ENCODE measurements at places on chromosomes 3 and 15.

DNA sequence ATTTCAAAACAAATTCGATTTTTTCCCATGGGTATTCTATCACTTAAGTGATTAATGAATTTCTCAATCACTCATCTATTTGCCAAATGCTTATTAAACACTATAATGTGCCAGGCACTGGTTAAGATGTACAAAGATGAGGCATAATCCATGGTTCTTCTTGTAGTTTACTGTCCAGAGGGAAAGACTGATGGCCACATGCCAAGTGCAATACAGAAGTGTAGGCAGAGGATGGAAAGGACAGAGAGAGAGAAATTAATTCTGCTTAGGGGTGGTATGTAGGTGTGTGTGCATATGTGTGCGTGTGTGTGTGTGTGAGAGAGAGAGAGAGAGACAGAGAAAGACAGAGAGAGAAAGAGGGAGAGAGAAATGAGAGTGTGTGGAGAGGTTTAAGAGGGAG lies 120.8 kb upstream of the CCNL1 start:
- DNase-seq: no peak

GRCh38 chr3:194313560-194314387 lies 37.4 kb downstream of the CPN2 start:
- DNase-seq: no peak

DNA sequence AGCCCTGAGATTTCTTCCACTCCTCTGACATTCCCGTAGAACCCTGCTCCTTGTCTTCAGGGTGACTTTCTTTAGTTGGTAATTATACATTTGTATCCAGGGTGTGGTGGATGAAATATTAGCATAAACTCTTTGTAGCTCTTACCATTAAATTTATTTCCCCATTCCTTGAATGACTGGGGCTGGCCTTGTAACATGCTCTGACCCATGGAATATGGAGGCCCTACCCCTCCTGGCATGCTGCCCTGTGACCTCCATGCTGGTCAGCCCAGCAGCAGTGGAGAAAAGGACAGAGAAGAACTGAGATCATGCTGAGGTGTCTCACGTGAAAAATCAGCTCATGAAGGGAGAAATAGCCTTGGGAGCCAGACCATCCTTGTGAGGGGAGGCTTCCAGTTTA lies 96.1 kb upstream of the PROK2 start:
- no peak for DNase-seq

GRCh38 chr3:77320514-77320913 lies 280.6 kb downstream of the ROBO2 start:
- peak; percentile 21 for DNase-seq

- DNase-seq: peak; percentile 50
Observed at GRCh38 chr3:149589332-149589731, 68.5 kb downstream of the WWTR1 start.

- DNase-seq: no peak
Observed at GRCh38 chr15:77436822-77437221, 16.1 kb downstream of the HMG20A start.

DNA sequence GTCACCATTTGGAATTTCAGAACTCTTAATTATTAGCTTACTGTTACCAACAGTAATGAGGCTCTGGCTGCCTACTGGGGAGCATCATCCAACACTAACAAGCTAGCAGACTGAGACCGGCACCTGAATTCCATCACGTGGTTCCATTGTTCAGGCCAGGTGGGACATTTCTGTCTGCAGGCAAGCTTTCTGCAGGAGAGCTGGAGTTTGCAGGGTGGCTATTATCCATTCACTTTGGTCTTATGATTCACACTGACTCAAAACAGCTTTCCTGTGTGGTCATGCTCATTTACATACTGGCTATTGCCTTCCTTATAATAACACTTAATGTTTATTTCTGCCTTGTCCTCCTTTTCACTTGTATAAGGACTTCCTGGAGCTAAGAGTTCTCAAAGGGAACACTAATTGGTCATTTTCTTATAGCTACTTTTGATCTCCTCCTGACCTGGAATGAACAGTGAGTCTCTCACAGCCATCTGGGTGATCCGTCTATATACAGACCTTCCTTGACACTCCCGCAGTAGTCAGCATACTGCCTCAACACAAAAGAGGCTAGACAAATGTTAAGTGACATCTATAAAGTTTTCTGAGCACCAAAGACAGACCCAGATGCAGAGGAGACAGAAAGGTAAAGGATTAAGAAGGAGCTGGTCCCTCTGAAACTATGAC lies 695.4 kb downstream of the FHIT start:
- DNase-seq: peak; percentile 48

GRCh38 chr3:28917895-28918475 lies 362.9 kb upstream of the RBMS3 start:
- DNase-seq: no peak

DNA sequence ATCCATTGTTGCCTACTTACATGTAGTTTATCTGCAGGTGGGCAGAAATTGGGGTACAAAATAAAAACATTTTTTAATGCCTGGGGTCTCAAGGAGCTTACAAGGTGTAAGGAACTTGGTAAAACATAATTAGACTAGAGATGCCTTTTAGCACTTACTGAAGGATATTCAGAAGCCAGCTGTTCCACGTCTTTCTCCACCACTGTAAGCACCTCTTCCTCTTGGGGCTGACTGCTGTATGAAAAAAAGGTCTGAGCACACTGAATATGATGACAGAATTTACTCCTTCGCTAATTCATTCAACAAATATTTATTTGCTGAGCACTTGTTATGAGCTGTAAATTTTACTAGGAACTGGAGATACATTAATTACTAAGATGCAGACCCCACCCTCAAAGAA lies 539.1 kb downstream of the UNC13C start:
- no peak for DNase-seq

GRCh38 chr3:191253089-191253799 lies 54.2 kb downstream of the OSTN start:
- no peak for DNase-seq

GRCh38 chr3:191383124-191383523 lies 52.8 kb upstream of the UTS2B start:
- peak; percentile 9 for DNase-seq

DNA sequence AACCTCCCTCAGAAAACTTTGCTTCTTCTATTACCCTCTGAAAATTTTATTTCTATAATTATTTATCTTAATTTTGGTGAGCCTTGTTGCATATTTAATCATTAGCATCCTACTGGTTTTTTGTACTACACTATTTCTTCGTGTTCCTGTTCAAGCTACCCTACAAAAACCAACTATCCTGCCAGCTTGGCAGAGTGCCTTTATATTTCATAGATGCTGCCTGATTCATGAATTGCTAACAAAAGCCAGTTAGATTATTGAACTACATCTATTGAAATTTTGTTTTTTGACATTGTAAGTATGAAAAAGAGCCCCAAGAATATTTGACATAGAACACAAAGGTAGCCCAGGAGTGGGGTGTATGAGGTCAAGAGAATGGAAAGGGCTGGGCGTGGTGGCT lies 78.9 kb downstream of the CD200R1L start:
- no peak for DNase-seq

DNA sequence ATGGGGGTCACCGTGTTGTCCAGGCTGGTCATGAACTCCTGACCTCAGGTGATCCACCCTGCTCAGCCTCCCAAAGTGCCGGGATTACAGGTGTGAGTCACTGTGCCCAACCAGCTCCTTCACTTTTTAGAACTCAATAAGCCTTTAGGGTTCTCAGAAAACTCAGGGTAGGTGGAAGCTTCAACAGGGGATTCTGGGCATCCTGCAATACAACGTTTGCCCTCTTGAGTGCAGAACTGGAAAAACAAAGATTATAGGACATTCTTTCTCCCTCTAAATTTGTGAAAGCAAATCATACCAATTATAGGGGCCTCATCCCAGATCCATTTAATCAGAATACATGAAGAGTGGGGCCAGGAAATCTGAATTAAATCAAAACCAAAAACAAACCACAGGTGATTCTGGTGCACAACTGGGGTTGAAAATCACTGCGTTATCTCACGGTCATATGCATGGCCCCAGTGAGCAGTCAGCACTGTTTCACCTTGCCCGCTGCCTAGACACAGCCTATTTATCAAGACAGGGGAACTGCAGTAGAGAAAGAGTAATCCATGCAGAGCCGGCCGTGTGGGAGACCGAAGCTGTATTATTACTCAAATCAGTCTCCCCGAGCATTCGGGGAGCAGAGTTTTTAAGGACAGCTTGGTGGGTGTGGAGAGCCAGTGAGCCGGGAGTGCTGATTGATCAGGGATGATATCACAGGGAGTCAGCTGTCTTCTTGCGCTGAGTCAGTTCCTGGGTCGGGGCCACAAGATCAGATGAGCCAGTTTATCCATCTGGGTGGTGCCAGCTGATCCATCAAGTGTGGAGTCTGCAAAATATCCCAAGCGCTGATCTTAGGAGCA lies 58.4 kb downstream of the TMEM44 start:
- peak; percentile 80 for DNase-seq

GRCh38 chr15:73357999-73358665 lies 10.6 kb downstream of the HCN4 start:
- no peak for DNase-seq

GRCh38 chr15:34786206-34786605 lies 9.1 kb downstream of the ACTC1 start:
- DNase-seq: no peak

- peak; percentile 63 for DNase-seq
Observed at GRCh38 chr3:57951066-57951882, 56.9 kb upstream of the FLNB start.

DNA sequence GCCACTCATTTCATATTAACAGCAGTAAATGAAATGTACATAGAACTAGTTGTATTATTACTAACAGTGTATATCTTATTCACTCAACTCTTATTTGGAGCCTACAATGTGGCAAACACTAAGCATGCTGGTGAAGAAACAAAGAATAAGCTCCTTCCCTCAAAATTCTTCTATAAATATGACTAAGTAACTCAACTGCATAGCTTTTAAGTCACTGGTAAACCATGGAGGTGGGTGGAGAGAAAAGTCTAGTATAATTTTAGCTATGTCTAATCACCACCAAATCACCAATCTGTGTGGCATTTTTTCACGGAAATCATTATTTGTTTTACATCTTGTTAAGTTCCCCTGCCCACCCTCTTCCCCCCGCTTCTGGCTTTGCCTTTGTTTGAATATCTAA lies 17.5 kb downstream of the COPS2 start:
- DNase-seq: peak; percentile 26

DNA sequence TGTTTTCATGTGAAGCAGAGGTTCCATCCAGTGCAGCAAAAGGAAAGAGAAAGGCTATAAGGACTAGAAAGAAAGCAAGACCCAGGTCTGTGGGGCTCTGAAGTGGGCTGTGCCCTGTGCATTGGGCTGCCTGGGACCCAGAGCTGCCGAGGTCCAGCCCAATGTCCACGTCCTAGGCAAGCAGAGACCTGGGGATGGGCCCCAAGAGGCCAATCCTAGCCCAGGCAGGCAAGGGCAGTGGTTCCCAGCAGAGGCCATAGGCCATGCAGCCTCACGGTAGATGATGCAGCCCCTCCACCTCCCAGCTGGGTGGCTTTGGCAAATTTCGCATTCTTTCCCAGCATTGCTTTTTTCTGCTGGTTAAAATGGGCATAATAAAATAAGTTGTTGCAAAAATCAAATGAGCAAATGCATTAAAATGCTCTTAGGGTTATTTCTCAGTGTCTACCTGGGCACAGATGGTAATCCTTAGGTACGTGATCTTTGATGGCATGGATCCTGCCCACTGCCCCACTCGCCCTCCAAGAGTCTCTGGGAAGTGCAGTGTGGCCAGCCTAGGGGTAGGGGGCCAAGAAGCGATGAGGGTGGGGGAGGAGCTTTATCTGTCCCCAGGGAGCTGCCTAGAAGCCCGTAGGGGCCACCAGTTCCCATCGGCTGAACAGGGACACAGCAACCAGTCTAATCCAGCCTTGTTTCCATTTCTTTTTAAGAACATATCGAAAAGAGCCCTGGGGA lies 22.3 kb upstream of the GP9 start:
- no peak for DNase-seq

DNA sequence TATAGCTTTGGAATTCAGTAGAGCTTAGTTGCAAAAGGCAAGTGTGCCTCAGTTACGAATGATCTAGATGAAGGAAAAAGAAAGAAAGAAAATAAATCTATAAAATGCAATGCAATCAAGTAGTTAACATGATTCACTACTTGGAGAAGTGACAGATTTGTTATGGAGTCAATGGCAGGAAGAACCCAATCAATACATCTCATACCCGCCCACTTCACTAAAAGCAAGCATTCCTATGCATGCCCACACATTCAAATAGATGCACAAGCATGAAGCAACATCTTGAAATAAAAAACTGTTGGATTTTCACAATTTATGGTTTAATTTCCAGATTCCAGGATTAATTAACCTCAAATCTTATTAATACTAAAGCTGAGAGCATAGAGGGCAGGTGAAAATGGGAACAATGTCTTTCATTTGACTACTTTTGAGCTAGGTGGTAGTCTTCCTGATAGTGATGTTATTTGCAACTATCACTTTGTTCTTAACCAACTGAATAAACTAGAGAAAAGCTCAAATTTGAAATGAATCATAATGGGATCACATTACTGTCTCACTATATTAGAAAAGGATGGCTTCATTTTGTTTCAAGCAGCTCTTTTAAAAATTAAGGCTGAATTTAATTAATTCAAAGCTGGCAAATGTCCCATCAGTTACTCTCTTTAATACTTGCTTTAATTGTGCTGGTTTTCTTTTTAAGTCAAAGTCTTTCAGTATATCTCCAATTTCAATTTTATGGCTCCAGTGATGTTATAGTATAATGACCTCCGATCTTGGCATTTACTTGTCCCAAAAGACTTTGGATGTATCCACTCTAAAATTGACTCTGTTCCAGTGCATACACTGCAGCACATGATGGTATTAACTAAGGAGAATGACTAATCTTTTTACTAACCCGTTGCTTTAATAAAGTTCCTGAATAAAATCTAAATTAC lies 46.7 kb upstream of the CCDC50 start:
- no peak for DNase-seq

DNA sequence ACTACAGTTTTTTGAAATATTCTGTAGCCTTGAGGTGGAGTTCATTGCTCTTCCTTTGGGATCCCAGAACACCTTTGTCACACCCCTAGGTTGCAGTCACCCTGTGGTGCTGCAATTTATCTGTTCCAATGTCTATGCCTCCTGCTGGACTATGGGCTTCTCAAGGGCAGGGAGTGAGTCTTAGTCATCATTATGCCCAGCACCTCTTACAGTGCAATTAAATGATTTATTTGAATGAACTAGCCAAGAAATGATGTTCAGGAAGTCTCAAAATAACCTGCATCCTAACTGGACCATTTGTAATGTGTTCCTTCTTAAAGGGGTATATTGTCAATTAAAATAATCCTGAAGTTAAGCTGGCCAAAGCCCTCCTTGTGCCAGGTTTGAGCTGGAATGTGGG lies 28.5 kb downstream of the SHC4 start:
- DNase-seq: no peak

DNA sequence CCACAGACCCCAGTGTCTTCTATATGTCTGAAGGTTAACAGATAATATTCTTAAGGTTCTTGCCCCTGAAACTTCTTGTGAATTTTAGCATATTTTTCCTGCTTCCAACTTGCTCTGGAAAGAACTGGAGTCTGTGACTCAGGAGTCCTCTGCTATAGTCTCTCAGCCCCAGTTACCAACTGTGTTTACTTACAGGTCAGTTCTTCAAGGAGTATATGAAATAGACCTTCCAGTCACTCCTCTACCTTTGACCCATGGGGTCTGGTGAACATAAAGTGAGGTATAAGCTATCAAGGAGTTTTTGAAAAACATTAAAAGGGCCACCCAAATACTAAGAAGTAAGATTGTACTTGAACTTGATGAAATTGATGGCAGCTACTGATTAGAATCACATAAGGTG lies 139.2 kb upstream of the ROPN1 start:
- no peak for DNase-seq

All from HFFc6 (cell line).